ENCODE measurements at places on chromosomes 3 and 15.

- DNase-seq = no peak
These were observed 98.4 kb downstream of the IGF2BP2 start for GRCh38 chr3:185726254-185726967.

DNA sequence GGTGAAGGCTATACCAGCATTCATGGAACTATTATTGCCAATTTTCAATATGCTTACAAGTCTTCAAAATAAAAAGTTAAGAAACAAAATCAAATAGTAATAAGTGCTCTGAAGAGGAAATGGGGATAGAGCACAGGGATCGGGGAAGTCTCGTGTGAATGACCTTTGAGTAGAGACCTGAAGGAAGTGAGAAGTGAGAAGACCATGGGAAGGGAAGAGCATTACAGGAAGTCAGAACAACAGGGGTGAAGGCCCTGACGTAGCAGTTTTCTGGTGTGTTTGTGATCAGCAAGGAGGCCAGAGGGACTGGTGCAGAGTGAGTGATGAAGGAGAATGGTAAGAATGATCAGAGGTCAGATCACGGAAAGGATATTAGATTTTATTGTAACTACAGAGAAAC lies 48.1 kb downstream of the STAC start:
- DNase-seq = no peak

DNA sequence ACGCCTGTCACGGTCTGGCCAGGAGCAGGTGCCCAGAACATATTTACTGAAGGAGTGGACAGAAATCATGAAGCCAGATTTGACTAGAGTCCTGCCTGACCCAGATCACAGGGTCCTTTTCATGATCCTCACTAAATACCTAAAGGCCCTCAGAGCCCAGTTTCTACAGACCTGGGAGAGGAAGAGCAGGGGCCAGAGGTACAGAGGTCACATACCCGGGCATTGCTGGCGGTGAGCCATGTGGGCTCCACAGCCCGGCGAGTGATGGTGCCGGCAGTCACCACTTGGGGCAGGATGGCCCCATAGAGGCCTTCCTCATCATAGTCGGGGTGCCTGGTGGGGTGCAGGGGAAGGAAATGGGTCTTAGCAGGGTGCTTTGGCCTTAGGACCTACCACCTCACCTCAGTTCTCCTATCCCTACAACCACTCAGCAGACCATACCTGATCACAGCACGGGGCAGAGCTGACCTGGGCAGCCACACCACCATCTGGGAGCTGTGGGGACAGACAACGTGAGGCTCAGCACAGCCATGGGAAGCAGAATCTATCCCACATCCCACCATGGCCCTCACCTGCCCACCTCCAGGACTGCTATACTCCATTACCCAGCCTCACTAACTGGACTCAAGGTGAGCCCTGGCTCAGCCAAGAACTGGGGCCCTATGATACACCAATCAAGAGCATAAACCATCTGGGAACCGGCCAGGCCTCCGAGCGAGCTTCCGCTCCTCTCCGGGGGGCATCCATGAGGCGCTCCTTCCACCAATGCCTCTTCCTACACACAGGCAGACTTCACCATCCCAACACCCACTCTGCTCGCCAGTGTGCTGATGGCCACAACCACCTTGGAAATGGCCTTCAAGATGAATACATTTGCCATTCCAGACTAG lies 12.9 kb downstream of the POLG start:
- DNase-seq = no peak

DNA sequence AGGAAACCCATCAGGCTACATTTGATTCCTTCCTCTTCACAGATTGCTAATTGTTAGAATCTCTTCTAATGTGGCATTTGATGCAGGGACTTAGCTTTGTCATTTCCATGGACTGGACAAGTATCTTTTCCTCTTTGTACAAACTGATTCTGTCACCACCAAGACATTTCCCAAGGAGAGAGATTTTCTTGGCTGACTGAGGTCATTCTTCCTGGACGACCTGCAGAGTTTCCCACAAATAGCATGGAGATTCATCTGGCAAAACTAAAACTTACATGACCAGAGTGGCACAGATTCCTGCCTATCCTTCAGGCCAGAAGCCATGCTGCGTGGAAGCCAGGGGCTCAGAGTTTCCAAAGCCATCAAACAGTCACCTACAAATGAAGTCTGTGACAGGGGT lies 269.2 kb upstream of the LRTM1 start:
- no peak for DNase-seq

DNA sequence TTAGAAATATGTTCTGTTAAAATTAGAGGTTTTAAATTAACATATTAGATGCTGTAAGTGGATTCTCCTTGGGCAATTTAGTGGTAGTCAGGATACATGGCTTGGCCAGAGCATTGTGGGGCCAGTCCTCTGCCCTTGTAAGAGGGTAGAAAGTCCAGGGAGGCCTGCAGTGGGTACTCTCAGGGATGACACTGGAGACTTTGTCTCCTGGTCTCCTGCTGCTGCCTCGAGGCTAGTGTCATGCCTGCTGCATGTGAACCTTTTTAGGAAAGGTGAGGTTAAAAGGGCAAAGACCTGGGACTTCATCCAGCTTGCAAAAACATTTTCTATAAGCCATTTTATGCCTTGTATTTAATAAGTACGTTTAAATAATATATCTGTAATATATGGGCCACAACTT lies 96.8 kb upstream of the PROK2 start:
- DNase-seq = no peak

DNA sequence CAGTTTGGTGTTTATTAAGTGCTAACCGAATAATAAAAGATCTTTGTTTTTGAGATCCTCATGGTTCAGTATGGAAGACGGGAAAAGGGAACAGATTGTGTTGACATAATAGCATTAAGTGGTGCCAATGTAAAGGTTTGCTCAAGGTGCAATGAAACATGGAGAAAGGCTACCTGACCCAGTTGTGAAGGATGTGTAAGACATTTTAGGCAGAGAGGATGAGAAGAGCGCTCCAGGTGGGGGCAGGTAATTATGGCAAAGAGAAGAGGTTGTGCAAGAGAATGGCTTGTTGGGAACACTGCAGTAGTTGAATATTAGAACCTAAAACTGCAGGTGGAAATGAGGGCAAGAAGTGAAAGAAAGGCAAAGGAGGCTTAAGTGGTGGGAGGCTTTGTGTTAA lies 140.8 kb downstream of the DIPK2A start:
- no peak for DNase-seq

- DNase-seq = no peak
These were observed 38.3 kb downstream of the MTHFS start for GRCh38 chr15:79858469-79858868.
